Fibroblast of skin of left biceps (primary cell): ENCODE measurements at places on chromosomes 3 and 15.

- no peak for DNase-seq
These were observed 44.4 kb upstream of the SLC6A11 start for GRCh38 chr3:10771486-10772270.

GRCh38 chr3:14244521-14245247 lies 66.1 kb downstream of the LSM3 start:
- DNase-seq: no peak

DNA sequence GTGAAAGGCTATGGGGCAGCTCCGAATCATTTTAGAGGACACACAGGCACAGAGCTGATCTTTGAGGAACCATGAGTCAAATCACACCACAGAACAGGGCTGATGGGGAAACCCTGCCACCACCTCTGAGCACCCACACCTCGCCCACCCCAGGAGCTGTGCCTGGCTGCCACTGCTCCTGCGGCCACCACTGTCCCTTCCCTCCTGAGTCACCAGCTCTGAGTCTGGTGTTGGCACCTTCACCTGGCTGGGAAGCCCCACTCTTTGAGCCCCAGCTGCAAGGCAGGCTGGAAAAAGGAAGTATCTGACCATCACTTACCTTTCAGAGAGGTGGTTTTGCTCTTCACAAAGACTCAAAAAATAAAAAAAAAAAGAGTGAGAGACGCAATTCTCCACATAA lies 63.6 kb upstream of the MEF2A start:
- DNase-seq: no peak

GRCh38 chr15:48876057-48876456 lies 1.9 kb upstream of the EID1 start:
- no peak for DNase-seq

DNA sequence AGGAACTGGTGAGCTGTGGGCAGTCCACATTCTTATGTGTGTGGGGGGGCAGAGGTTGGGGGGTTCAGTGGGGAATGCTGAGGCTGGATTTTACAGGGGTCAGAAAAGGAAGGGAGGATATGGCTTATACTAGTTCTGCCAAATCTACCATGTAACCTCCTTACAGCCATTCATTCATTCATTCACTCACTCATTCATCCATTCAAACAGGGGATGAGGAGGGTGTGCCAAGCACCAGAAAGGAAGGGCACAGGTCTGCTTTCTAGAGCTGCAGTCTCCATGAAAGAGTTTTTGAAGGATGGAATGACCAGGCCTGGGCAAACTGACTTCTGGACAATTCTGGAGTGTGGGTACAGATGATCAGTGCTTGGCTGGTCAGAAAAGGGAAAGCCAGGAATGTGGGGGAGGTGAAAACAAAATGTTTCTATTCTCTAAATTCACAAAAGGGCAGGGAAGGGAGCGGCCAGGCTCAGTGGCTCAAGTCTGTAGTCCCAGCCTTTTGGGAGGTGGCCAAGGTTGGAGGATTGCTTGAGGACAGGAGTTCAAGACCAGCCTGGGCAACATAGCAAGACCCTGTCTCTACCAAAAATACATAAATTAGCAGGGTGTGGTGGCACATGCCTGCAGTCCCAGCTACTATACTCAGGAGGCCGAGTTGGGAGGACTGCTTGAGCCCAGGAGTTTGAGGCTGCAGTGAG lies 49.2 kb upstream of the C15orf39 start:
- DNase-seq: no peak

- DNase-seq: no peak
These were observed 438 bp downstream of the THBS1 start for GRCh38 chr15:39581242-39581792.

GRCh38 chr15:63408524-63408923 lies 26.9 kb upstream of the CA12 start:
- peak; percentile 49 for DNase-seq

GRCh38 chr3:12638105-12638504 lies 25.8 kb downstream of the RAF1 start:
- DNase-seq: no peak

- no peak for DNase-seq
These were observed 138.5 kb upstream of the ABI3BP start for GRCh38 chr3:101131767-101132166.

DNA sequence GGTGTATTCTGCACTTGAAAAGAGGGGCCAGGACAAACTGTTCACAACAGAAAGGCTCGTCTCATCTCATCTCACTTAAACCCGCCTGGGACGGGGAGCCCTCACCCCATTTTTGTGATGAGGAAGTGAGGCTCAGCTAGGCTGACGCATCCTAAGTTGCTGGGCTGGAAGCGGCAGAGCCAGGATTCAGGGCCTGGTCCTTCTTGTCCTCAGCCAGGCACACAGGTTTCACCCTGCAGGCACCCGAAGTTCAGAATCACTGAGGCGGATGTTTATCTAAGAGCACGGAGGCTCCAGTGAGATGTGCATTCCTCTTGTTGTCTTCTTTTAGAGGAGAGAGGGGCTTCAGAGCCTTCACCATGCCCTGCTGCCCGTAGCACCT lies 51.1 kb upstream of the PLXNA1 start:
- DNase-seq: no peak

- no peak for DNase-seq
These were observed 50.6 kb downstream of the SV2B start for GRCh38 chr15:91150502-91151160.

- no peak for DNase-seq
These were observed 346.5 kb downstream of the ROBO1 start for GRCh38 chr3:79421273-79421672.

GRCh38 chr15:93451822-93452221 lies 362.8 kb upstream of the RGMA start:
- DNase-seq: no peak

DNA sequence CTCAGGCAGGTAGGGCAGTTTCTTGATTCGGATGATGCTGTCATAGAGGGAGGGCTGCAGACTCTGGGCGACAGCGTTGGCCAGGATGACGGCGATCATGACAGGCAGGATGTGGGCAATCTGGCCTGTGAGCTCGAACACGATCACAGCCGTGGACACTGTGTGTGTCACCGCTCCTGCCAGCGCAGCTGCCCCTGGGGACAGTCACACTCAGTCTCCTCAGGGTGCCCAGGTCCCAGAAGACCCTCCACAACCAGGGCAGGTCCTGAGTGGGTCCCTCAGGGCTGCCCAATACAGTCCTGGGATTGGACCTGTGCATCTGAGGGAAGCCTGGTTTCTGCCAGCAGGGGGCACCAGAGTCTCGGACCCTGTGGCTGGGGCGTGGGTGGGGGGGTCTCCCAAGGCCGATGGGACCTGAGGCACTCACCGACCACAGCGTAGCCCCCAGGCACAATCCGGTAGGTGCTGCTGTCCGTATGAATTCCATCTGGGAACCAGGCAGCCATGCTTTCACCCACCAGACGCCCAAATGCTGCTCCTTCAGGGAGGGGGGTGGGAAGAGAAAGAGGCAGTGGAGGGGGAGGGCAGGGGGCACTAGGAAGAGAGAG lies 7.2 kb downstream of the CLCN2 start:
- no peak for DNase-seq

GRCh38 chr3:183327343-183327742 lies 74.3 kb downstream of the B3GNT5 start:
- DNase-seq: no peak

DNA sequence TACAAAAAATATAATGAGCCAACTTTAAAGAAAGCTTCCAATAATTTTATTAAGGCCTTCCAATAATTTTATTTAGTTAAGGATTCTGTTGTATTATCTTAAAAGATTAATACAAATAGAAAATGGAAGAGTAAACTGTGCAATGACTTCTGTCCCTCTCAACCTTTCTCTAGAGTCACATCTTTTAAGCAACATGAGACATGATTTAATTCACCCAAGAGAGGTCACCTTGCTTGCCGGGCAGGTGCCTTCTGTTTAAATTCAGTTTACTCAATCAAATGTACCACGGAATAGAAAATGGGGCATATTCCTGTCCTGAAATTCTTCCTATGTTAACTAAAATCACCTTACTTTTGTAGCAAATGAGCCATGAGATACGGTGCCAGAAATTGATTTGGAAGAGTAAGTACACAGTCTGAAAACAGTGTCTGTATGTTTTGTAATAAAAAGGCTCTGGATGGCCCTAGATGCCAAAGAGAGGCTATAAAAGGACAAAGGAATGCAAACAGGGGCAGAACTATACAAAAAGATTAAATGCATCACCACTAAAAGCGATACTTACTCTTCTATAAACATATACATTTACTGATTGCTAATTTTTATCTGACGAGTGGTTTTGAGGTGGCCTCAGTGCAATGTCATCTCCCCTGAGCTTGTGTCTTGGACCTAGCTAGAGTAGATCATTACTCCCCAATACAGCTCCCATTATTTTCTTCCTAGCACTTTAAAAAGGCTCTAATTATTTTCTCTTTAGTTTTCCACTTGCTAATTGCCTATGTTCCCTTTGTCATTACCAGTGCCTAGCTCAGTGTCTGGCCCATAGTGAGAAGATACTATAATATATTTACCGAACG lies 134.0 kb downstream of the FHIT start:
- DNase-seq: no peak

- no peak for DNase-seq
These were observed 206.8 kb upstream of the TPRG1 start for GRCh38 chr3:188964957-188965356.

GRCh38 chr15:36499412-36500389 lies 79.7 kb upstream of the CDIN1 start:
- DNase-seq: no peak

GRCh38 chr3:99532246-99532645 lies 106.1 kb upstream of the COL8A1 start:
- DNase-seq: peak; percentile 59

DNA sequence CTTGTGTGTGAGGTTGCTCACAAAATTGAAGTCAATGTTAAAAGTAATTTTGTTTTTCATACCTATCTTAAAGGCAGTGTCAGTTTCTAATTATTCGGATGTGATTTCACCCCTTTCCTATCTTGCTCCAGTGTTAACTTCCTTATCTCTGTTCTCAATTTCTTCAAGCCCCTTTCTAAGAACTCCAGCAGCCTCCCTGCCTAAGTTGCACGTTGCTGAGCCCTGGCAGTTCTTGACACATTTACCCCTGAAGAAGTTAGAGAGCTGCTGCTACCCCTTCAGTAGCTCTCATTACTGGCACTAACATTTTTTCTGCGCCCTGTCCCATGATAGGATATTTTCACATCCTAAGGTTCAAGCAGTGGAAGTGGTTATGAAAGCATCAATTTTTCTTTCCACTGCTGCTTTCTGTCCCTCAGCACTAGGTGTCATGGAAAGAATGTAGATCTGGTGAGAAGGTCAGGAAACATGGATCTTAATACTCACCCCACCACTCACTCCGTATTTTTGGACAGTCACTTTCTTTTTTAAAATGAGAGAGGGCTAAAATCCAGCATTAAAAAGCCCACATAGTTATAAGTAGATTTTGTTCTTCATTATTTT lies 62.9 kb downstream of the OPA1 start:
- DNase-seq: no peak

DNA sequence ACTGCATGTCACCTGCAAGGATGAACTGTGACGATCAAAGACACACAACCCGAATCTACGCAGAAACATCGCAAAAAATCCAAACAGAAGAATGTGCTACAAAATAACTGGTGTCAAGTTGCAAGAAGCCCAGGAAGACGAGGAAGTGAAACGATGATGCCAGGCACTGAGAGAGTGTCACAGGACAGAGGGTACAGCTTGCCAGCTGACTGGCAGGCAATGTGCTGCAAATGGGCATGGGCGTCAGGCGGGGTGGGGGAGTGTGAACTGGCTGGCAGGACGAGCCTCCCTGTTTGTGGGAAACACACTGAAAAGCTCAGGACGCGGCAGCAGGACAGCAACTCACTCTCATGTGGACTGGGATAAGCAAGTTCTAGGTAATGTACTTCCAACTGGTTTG lies 28.9 kb upstream of the OCA2 start:
- no peak for DNase-seq

GRCh38 chr3:153273217-153273616 lies 111.2 kb downstream of the RAP2B start:
- DNase-seq: no peak

- peak; percentile 12 for DNase-seq
These were observed 47.0 kb upstream of the SELENOK start for GRCh38 chr3:53938645-53939044.

- DNase-seq: no peak
These were observed 597.9 kb downstream of the IGSF11 start for GRCh38 chr3:118436697-118437262.

DNA sequence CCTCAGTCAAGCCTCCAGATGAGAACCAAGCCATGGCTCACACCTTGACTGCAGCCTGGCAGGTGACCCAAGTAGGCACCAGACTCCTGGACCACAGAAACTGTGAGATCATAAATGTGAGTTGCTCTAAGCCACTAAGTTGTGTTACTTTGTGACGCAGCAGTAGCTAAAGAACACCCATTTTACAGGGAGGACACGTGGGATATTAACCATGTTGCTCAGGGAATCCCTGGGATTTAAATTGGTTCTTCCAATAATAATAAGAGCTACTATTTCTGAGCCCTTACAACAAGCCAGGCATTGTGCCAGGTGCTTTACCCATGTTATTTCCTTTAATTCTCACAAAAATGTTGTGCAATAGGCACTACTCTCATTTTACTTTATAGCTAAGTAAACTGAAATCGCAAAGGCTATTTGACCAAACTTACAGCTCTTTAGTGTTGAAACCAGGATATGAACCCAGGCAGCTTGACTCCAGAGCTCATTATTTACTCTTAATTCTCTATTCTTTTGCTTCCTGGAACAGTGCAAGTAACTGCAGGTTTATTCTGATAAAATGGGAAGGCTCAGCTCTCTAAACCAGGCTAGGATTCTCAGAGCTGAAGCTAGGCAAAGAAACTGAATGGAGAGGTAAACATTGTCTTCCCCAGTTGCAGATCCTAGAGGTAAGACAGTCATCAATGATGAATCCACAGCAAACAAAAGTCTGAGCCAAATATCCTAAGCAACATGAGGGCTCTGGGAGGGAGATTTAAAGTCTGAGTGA lies 294.4 kb downstream of the KBTBD8 start:
- no peak for DNase-seq

- no peak for DNase-seq
These were observed 2.5 kb upstream of the TBC1D21 start for GRCh38 chr15:73870700-73871408.

GRCh38 chr3:190060192-190060775 lies 60.4 kb downstream of the P3H2 start:
- no peak for DNase-seq

GRCh38 chr3:189235214-189235613 lies 63.4 kb downstream of the TPRG1 start:
- no peak for DNase-seq

DNA sequence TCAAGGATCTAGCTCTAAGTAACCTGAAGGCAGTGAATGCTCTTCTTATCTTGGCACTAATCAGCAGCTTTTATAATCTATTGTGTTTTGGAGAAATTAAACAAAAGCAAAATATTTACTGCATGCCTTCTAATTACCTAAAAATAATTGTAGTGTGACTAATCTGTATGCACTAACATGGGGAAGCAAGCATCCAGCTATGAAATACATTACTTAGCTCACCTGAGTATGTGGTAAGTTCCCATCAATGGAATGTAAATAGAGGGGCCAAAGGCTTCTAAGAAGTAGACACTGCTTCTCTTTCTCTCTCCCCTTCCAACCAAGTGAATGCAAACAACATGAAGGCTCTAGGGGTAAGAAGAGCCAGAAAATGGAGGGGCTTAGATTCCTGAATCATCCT lies 165.6 kb downstream of the STAG1 start:
- no peak for DNase-seq
